Activated CD4-positive, CD25-positive, alpha-beta regulatory T cell treated with anti-CD3 and anti-CD28 coated beads, Interleukin-2, amount 50 U/mL, for 16 hours (primary cell): ENCODE measurements at places on chromosomes 11 and 22.

DNA sequence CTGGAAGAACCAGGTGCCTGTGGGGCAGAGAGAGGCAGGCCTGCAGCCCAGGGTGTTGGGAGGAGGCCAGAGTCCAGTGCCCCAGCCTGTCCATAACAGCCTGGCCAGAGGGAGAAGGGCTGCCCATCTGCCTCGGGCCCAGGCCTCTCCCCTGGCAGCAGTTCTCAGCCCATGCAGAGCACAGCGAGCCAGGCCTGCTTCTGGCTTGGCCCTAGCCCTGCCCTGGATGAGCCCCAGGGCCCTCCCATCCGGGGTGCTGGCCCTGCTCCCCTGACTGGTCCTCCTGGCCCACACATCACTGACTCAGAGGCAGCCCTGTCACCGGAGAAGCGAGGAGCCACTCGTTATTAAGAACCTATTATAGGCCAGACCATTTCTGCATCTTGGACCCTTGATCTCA is 19.7 kb upstream of the MYRF start:
- DNase-seq: no peak

- DNase-seq: no peak
Measured at GRCh38 chr11:99281331-99281730, 260.6 kb downstream of the CNTN5 start.

GRCh38 chr11:102781676-102782075 is 1.2 kb upstream of the MMP10 start:
- DNase-seq: no peak

DNA sequence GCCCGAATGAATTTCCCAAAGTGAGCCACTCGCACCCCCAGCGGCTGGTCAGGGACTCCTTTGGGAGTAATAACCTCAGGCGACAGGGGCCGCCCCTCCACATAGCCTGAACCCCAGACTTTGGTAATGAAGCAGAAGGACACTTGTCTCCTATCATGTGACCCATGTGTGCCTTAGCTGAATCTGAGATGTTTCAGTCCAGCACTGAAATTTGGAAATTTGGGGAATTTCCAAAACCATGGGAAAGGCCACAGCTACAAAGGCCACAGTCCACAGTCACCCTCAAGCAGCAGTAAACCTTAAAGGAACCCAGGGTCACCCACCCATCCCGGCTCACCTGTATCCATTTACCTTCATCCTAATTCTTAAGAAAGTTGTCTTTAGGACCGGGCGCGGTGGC is 51.4 kb upstream of the FADD start:
- no peak for DNase-seq

DNA sequence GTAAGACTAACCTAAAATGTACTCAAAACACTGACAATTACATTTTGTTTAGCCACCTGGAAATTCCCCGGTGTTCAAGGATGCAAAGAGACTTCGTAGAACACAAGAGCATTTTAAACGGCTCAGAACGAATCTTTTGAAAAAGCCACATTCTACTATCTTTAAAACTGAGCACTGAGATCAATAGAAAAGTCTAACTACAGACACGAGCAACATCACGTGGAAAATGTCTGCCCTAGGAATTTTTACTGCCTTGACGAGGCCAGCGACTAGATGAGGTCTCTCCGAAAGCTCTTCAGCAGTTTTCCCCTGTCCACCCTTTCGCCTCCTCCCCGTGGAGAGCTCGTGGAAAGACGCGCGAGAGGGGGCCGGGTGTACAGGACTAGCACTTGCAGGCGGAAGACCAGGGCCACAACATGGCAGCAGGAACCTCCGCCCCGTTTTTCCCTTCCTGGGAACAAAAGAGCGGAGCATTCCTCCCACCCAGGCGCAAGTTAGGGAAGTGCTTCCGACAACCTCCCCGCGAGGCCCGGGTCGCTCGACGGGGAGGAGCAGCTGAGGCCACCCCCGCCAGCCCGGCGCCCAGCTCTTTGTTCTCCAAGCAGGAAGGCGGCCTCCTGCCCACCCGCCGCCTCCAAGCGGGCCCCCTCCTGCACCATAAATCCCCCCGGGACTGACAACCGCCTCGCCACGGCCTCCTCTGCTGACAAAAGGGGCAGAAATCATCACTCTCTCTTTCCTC is 1.1 kb downstream of the EIF4G2 start:
- peak; percentile 6 for DNase-seq

- no peak for DNase-seq
Measured at GRCh38 chr11:95939091-95939490, 15.2 kb upstream of the MTMR2 start.

GRCh38 chr11:112880495-112880894 is 80.7 kb upstream of the NCAM1 start:
- DNase-seq: no peak

- DNase-seq: no peak
Measured at GRCh38 chr11:6336293-6336692, 16.0 kb upstream of the CAVIN3 start.

GRCh38 chr11:124533626-124534025 is 9.8 kb downstream of the OR8B12 start:
- DNase-seq: no peak

- no peak for DNase-seq
Measured at GRCh38 chr11:62479631-62480201, 60.9 kb downstream of the SCGB1A1 start.

DNA sequence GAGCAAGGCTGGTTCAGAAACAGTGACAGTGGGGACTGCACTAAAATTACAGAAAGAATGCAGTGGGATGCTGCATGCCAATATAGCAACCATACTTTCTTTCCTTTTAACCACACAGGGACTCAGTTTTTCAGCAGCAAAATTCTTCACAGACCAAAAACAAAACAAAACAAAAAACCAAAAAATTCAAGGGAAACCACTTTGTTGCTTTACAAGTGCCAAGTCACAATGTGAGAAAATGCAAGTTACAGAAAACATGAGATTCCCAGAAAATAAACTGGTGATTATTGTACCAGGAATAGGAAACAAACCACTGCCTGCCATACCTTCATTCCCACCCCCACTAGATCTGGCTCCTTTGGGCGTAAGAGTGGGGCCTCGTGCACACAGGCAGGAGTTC is 52.6 kb downstream of the TENM4 start:
- DNase-seq: no peak

DNA sequence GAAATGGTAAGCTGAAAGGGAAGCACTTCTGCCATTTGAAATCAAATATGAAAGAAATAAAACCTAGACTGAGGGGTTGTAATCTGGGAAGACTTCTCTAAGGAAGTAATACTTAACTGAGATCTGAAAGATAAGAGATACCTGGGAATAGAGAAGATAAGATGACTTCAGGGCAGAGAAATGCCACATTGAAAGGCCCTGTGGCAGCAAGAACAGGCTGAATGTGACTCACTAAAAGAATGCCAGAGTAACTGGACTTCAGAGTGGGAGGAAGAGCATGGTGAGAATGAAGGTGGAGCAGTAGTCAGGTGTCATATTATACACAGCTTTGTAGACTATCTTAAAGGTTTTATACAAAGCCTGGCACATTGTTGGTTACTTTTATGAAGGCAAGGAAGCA is 17.6 kb downstream of the CALCA start:
- DNase-seq: no peak

DNA sequence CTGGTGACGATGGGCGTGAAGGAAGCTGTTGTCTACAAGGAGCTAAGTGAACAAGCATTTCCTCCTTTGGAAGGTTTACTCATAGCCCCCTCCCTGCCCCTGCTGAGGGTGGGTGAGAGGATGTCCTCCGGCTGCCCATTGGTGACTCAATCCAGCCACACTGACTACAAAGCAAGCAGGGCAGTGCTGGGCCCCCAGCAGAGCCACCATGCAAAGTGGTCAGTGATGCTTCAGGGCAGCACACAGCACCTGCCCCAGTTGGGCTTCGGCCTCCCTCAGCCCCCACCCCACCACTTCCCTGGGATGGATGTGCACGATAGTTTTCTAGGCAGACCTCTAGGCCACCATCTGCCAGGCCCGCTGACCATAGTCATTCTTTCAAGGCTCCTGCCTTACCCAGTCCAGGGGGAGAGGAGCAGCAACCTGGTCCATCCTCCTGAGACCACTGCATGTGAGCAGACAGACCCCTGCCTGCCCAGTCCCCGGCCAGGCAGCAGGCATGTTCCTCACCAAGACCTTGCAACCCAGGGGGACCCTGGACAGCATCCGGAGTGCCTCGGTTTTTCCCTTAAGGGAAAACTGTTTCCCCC is 125.1 kb downstream of the BCR start:
- no peak for DNase-seq

DNA sequence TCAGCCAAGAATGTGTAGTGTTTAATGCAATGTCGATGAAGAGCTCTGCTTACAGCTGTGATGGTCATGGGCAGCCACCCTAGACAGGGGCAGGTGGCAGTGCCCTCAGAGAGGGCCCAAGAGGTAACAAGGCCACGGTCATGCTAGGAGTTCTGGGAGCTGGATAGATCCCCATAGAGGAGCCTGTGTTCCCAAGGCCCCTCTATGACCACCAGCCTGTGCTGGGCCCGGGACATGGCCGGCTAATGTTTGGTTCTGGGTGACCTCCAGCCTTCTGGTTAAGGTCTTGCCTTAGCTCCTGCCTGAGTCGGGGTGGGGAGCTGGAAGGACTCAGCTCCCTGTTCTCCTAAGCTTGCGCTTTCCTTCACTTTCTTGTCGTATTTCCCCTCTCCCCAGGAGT is 65.1 kb downstream of the GRIK4 start:
- DNase-seq: no peak

- no peak for DNase-seq
Measured at GRCh38 chr22:30251711-30252110, 5.2 kb upstream of the LIF start.

GRCh38 chr22:50199829-50200460 is 866 bp upstream of the SELENOO start:
- DNase-seq: no peak

DNA sequence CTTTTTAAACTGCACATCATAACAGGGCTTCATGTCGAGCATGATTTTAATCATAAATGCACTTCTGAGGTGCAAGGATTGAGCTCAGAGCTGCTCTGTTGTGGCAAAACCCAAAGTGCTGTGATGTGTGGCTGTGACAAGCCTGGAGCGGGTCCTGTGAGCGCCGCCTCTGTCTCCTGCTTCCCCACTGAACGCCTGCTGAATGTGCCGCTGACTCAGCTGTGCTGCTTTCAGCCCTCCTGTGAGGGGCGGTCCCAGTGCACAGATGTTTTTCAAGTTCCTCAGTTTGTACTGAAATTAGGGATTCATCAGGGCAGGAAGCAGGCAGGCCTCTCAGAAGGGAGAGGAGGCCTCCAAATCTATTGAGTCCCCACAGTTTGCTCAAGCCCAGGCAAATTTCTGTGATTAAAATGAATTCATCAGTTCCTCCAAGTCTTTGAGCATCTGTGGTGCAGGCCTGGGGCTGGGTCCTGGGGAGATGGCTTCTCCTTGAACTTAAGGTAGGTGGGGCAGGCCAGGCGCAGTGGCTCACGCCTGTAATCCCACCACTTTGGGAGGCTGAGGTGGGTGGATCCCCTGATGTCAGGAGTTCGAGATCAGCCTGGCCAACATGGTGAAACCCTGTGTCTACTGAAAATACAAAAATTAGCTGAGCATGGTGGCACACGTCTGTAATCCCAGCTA is 3.0 kb upstream of the GTSE1 start:
- no peak for DNase-seq

DNA sequence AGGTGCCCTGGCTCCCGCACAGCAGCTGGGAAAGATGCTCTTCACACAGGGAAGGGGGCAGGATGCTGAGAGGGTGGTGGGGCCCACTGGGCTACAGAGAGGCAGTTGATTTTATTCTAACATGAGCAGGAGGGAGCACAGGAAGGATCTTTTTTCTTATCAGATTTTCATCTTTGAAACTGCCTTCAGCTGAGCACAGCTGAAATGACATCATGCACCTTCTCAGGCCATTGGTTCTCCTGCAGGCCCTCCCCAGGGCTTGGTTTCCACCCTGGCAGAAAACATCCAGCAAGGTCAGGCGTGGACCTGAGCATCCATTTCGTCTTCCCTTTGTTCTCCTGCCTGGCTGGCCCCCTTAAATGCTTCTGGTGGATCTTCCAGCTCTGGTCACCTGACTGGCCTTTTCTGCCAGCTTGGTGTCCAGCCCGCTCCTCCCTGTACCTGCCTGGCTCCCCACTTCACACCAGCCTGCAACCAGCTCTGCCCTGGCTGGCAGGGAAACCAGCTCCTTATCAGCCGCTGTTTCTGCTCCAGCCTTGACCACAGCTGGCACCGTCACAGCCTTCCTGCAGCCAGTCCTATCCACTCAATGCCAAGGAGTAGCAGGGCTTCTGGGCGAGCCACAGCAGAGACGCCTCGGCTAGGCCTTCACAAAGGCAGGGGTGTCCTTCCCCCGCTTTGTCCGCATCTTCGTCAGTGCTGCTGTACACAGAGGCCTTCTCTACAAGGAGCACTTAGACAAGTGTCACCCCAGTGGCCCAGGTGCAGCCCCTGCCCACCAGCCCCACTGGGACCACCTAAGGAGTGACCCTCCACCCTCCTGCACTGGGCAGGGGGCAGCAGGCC is 36.5 kb downstream of the TOM1 start:
- no peak for DNase-seq

DNA sequence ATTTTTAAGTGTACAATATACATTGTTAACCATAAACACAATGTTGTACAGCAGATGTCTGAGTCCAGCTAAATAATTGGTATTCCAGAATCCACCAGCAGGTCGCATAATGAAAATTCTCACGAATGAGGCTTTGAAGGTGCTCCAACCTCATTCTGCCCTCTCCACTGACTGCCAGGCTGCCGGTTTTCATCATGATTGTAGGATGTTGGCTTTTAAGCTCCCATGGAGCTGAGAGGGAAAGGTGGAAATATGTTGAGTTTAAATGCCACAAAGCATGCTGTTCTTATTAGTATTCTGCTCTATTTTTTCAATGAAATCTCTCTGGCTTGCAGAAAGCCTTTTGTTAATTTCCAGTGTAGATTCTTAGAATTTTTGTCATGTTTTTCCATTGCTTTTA is 337.2 kb upstream of the DDI1 start:
- DNase-seq: no peak
